Daoy (cell line): ENCODE measurements at places on chromosomes 1 and 21. TPM values are rescaled to one million over a fixed set of nuclear protein-coding genes. Genes with fewer than 3 reads are reported as not detected.

- DNase-seq: no peak
Measured at GRCh38 chr1:92899780-92900179, 61.5 kb downstream of the DIPK1A start.

Gene SEC16B
- total RNA-seq: 0.36 and 0.46 TPM in 2 replicates

Gene HSPB7
- total RNA-seq: 0.17 TPM in 1 of 2 replicates, not detected in the other

Gene OR2G6
- not detected in 2 replicates for total RNA-seq
